ENCODE measurements at places on chromosomes 11 and 22. TPM values are rescaled to one million over a fixed set of nuclear protein-coding genes. Genes with fewer than 3 reads are reported as not detected.

DNA sequence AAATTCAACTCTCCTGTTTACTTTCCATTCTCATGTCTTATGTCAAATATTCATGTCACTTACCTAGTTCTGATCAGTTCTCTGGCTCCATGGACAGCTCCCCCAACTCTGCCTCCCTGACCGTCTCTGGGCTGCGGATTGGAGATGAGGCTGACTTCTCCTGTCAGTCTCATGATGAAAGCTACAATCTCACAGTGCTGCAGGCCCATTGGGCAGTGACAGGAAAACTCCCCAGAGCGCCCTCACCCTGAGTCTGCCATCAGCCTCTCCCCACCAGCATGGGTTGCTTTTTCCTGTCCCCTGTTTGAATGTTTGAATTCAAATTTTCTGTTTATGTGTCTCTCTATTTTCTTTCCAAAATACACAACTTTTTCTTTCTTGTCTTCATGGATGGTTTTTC, 63.8 kb upstream of the TOP3B start:
- no peak for DNase-seq

DNA sequence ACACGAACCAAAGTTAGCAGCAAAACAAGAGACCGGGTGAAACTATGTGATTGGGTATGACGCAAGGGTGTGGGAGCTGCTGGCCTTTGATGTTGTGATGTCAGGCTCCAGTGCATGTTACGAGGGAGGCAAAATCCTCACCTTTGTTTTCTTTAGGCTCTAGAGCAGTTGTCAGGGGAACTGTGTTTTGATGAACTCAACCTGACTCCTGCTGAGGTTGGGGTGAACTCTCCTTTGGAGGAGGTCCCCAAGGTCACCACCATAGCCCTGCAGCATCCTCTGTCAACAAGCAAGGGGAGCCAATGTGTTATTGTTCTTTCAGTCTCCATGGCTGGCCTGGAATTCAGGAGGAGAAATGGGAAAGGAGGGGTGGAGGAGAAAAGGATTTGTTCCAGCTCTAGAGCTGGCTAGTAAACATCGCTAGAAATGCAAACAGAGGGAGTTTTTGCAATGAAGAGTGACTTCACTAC, 33.8 kb downstream of the RASSF10 start:
- no peak for DNase-seq

DNA sequence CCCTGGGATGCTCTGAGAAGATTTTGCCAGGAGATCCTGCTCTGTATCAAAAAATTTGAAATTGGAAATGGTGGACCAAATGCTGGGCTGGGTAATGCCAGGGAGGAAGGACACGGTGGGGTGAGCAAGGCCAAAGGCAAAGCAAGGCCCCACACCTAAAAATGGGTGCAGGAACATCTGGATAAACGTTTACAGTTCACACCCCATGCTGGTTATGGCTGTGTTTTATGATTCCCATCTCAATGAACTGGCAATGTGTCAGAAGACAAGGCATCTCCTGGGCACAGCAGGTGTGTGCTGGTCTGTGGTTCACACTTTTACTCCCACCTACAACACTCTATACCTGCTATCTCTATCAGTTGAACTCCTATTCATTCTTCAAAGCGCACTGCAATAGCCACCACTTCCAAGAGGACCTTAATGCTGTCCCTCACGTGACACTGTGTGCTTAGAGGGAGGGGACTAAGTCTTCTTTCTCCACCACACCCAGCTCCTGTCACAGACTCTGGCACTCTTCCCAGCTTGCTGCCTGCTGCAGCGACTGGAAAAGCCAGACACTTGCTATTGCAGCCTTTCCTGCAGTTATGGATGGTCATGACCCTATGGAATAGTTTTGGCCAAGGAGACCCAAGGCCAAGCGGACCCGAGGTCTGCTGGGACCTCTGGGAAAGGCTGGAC, 277.5 kb downstream of the CTTN start:
- DNase-seq, result no peak

DNA sequence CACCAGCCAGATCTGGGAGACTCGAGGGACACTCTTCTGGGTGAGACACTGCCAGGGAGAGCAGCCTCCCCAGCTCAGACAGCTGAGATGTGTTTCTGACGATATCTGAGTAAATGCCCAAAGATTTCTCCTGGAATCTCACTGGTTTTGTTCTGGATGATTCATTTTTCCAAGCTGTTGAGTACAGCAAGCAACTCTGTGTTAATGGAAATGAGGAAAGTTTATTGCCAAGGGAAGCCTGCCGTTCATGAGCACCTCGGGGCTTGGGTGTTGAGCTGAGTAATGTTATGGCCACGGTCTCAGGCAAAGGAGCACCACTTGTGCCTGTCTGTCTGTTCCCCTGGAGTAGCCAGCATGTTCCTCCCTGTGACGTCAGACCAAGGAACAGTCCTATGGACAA, 1132.4 kb downstream of the BRD1 start:
- no peak for DNase-seq

Gene TOLLIP
- total RNA-seq, result 47.2 TPM

DNA sequence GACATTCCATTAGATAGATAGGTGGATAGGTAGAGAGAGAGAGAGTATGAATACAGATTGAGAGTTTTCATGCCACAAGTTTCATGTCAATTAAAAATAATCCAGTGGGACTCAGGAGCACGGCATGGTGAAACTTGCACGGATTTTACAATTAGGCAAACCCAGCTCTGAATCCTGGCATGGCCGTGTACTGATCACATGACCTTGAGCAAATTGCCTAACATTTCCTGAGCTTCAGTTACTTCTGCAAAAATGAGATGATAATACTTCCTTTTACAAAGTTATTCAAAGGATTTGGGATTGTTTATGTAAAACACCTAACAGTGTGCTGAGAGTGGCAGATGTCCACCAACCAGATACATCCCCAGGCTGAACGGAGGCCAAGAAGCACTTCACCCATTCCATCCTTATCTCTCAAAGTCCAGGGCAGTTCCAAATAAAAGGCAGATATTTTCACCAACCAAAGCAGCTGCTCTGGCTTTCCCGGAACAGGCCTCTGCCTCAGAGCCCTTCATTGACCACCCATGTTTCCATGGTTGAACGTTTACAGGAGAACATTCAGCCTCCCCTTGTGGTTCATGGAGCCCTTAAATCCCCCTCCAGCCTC, 17.9 kb downstream of the APLNR start:
- DNase-seq, result no peak

DNA sequence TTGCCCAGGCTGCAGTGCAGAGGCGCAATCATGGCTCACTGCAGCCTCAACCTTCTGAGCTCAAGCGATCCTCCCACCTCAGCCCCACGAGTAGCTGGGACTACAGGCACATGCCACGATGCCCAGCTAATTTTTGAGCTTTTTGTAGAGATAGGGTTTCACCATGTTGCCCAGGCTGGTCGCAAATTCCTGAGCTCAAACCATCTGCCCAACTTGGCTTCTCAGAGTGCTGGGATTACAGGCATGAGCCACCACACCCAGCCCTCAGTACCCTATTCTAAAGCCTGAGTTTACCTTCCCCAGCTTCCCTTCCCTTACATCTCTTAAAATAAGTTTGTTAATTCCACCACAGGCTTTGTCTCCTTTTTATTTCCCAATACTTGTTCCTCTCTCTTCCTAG, 59.1 kb downstream of the AMBRA1 start:
- no peak for DNase-seq

- DNase-seq, result no peak
Observed at GRCh38 chr11:5335170-5335569, 8.2 kb downstream of the OR51B5 start.

DNA sequence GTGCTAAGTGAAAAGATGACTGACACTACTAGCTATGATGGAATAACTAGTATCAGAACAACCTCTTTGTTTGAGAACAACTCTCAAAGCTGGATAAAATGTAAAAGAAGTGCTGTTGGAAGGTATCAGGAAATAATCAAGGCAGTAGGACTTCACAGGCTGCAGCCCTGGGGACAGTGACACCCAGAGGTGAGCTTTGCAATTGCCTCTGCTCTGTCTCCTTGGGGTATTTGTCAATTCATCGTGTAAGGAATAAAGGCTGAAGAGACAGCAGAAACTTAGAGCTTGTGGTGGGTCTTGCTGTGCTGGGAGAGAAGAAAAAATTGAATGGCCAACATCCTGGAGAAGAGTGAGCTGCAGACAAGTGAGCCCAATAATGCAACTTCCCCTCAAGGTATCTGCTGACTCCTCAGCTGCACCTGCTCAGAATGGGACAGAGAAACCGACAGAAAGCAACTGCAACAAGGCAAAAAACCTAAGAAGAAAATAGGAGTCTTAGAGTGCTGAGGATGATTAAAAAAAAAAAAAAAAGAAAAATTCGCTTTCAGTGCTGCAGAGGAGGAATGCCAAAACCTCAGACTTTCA, 141.1 kb downstream of the RCN1 start:
- no peak for DNase-seq

GRCh38 chr11:46663277-46663940, 37.0 kb downstream of the ARHGAP1 start:
- DNase-seq, result no peak

Gene CEND1
- total RNA-seq, result not detected

DNA sequence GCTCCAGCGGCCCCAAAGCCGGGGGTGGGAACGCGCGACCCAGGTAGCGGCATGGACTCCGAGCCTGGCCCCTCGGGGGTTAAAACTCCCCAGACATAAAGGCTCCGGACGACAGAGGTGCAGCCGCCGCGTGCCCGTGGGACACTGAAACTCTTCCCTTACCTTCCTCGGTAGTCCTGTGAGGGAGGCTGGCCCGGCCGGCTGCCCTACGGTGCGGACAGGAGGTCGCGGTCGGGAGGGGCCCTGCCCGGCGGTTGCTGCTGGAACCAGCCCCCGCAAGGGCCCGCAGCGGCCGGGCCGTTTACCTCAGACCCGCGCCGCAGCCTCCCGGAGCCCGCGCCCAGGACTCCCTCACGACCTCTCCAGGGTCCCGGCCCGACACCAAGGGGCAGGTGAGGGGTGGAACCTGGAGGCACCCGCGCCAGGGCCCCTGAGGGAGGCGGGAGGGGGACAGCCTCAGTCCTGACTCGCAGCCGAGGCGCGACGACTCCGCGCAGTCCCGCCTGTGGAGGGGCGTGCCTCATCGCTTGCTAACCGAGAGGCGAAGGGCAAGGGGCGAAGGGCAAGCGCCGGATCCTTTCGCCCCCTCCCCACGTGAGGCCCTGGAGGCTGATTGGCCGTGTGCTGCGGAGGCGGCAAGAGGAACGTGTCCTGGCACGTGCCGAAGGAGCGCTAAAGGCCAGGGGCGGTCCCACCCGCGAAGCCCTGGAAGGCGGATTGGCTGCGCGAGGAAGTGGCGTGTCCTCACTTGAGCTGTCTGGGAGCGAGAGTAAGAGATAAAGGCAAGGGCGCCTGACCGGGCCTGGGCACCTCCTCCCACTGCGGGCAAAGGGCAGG, at the start of gene UPB1:
UPB1 (plus strand) TSS at position 805 of the 837 bp plus-strand sequence. CDS start 72 bp downstream, outside the sequence.
- no peak for DNase-seq

DNA sequence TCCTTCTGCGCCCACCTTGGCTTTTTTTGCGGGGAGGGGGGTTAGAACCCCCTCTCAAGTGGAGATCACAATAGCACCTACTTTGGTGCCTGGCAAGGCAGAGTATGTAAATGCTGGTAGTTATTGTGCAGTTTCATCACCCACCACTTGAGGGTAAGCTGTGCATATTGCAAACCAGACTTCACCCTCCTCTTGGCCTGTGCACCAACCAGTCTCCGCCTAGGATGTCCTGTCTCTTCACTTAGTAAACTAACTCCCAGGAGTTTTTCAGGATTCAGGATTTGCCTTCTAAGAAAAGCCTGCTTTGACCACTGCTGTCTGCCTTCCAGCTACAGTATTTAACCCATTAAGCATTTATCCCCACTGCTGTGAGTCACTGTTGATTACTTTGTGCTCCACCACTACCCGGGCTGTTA, 2.0 kb upstream of the UBXN1 start:
- no peak for DNase-seq

GRCh38 chr11:31233425-31233824, 136.1 kb downstream of the DCDC1 start:
- DNase-seq, result no peak

DNA sequence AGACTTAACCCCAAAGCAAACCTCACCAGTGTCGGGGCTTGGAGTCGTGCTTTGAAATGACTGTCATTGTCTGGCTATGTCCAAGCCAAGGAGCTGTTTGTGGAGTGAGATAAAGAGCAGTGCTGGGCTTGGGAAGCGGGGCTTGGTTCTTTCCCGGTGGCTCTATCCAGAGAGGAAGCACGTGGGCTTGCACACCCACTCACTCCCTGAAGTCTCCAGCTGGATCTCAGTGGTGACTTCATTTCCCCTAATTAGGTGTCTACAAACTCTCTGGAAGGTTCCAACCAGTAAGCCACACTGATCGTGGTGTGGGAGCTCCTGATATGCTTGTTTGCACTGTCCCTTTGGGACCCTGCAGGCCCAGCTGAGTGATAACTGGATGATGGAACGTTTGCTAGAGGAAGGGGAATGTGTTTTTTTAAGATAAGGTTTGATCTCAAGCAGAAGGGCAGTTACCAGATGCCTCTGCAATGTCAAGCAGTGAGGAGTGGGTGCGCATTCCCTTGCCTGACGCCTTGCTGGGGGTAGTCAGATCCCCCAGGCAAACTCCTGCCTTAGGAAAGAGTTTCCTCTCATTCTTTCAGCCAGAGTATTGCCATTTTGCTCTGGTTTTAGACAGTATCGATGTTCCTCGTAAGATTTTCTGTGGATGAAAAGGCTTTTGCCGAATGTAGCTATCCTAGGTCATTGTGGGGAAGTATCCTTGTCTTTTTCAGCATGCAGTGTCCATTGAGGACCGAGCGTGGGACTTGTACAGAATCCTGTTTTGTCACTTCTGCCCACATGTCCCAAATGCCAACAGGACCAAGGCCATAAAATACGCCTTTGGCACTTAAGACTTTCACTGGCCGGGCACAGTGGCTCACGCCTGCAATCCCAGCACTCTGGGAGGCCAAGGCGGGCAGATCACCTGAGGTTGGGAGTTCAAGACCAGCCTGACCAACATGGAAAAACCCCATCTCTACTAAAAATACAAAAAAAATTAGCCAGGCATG, 90.9 kb downstream of the MICAL2 start:
- no peak for DNase-seq

Gene CARD10
- 12.1 TPM for total RNA-seq

Gene GLYAT
- total RNA-seq, result not detected

GRCh38 chr22:46373159-46373558, 37.6 kb downstream of the TRMU start:
- DNase-seq, result no peak

Gene CHRM4
- total RNA-seq, result not detected

Gene SLC37A2
- 3.9 TPM for total RNA-seq

- no peak for DNase-seq
Observed at GRCh38 chr22:28768701-28769393, 3.6 kb upstream of the CCDC117 start.

GRCh38 chr11:62103986-62104385, 19.8 kb upstream of the INCENP start:
- DNase-seq, result no peak

DNA sequence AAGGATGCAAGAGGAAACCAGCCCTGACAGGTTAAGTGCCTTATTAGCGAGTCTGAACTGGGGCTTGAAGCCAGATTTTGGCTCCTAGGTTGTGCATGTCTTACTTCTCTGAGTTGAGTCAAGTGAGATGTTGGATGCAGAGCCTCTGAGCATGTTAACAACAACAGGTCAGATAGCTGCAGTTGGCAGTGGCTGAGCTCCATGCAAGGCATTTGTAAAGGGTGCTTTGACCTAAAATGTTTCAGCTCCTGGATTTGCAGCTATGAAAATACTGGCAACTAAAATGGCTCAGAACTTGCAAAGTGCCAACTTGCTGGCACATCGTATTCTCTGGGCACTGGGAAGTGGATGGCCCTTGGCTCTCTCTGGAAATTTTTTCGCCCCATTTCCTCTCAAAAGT, 16.4 kb upstream of the CSRP3 start:
- no peak for DNase-seq

Data from breast epithelium (tissue), 4 donors.